Heart left ventricle (tissue), 16 donors: ENCODE measurements at places on chromosomes 7 and 10.

GRCh38 chr10:26215935-26216584 is 514 bp upstream of the GAD2 start:
- peak; percentile 27 for DNase-seq

- no peak for DNase-seq
These were observed 73.9 kb downstream of the REEP3 start for GRCh38 chr10:63595072-63595471.

GRCh38 chr7:31890766-31891165 is 179.4 kb downstream of the PDE1C start:
- DNase-seq = no peak

GRCh38 chr10:125125951-125126735 is 34.2 kb downstream of the CTBP2 start:
- no peak for DNase-seq

- no peak for DNase-seq
These were observed 55.0 kb downstream of the PODXL start for GRCh38 chr7:131501422-131501821.

- DNase-seq = no peak
These were observed 23.9 kb upstream of the PLPP4 start for GRCh38 chr10:120433141-120433540.
